ENCODE measurements at places on chromosomes 7 and 10.
A peak's percentile ranks its signal among the peaks of the same experiment; 100 is the strongest.

- DNase-seq: no peak
These were observed 171.0 kb downstream of the SEM1 start for GRCh38 chr7:96538632-96539031.

GRCh38 chr7:137325927-137326326 lies 17.6 kb downstream of the PTN start:
- no peak for DNase-seq

GRCh38 chr7:8263048-8263447 lies 1.1 kb upstream of the ICA1 start:
- no peak for DNase-seq

DNA sequence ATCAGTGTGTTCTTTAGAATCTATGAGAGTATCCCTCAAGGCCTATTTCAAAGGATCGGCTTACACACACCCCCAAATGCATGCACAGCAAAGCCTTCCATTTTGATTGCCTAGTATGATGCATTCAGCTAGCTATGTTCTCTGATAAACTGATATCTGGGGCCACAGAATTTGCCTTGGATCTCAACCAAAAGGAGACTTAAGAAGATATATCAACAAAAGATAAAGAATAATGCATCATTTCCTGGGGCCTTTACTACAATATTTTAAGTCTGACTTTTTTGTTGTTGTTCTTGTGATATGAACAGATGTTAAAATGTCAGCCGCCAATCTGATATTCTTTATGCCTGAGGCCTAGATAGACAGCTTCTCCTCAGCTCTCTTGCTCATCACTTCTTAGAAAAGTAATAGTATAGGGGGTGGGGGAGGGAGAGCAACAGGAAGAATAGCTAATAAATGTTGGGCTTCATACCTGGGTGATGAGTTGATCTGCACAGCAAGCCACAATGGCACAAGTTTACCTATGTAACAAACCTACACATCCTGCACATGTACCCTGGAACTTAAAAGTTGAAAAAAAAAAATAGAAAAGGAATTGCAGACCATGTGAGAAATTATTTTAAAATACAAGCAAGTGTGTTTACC lies 792.9 kb upstream of the GHITM start:
- DNase-seq: no peak

DNA sequence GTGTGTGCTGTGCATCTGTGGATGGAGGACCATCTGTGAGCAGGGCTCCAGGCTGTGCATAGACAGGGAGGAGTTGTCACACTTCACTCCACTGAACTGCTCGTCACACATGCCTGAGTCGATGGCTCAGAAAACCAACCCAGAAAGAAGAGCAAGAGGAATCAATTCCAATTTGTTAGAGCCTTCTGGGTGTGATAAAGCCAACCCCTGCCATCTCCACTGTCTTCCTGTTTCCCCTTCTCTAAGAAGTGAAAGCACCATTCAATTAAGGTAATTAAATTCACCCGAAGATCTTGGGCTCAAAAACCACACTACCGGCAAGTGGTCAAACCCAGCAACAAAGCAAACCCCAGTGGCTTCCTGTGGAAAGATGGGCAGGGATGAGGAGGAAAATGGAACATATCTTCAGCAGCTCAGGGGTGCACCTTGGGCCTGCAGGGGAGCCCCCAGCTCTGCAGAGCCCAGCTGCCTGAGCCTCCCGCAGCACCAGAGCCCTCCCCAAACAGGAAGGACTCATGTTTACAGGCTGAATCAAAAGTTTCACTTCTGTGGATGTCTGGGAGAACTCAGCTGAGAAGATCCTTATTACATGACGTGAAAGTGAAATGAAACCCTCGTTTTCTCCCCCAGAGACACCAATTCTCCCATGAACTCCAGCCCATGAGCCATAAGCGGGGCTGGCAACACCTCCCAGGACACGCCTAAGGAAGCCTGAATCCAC lies 10.9 kb downstream of the C10orf71 start:
- no peak for DNase-seq

GRCh38 chr10:115948465-115948864 lies 324.5 kb downstream of the GFRA1 start:
- DNase-seq: no peak

- no peak for DNase-seq
These were observed 176.6 kb upstream of the TNS3 start for GRCh38 chr7:47758546-47758945.

GRCh38 chr7:23022258-23022769 lies 8.4 kb upstream of the HYCC1 start:
- no peak for DNase-seq

- no peak for DNase-seq
These were observed 139.6 kb downstream of the ZMYND11 start for GRCh38 chr10:274866-275265.

GRCh38 chr10:4137299-4137698 lies 352.3 kb upstream of the KLF6 start:
- DNase-seq: no peak

GRCh38 chr10:59905066-59905730 lies 1.2 kb downstream of the CCDC6 start:
- DNase-seq: peak; percentile 48

DNA sequence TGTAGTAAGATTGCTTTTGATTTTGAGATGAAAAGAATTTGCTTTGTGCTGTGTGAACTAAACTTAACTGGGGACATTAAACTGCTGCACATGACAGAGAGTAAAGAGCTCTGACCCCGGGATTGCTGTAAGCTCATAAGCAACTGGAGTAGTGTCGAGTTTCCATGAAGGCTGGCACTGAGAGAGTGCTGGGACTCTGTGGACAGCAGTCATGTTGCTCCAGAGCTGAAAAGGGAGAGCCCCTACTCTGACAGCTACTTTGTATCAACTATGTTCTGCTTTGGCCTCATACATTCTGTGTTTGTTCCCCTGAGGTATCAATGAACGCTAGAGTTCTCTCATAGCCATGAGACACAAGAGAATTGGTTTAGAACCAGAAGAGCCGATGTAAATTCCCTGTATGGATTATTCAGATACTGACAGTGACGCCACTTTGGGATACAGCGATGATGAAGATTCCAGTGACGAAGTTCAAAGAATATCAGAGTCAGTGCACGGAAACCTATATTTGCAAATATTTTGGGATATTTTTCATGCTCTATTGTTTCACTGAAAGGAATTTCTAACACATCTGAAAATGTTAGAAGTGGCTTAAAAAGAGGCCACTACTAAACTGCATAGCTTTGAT lies 185.9 kb upstream of the DKK1 start:
- DNase-seq: peak; percentile 32

DNA sequence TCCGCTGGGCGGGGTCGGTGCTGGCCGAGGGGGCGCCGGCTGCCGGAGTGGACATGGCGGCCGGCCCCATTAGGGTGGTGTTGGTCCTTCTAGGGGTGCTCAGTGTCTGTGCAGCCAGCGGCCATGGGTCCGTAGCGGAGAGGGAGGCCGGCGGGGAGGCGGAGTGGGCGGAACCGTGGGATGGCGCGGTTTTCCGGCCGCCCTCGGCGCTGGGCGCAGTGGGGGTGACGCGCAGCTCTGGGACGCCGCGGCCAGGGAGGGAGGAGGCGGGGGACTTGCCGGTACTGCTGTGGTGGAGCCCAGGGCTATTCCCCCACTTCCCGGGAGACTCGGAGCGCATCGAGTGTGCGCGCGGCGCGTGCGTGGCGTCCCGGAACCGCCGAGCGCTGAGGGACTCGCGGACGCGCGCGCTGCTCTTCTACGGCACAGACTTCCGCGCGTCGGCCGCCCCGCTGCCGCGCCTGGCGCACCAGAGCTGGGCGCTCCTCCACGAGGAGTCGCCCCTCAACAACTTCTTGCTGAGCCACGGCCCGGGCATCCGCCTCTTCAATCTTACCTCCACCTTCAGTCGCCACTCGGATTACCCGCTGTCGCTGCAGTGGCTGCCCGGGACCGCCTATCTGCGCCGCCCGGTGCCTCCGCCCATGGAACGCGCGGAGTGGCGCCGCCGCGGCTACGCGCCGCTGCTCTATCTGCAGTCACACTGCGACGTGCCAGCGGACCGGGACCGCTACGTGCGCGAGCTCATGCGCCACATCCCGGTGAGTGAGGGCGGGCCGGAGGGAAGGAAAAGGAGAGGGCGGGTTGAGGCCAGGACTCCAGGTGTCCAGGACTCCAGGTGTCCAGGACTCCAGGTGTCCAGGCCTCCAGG lies 9.3 kb upstream of the CHCHD1 start:
- peak; percentile 83 for DNase-seq

DNA sequence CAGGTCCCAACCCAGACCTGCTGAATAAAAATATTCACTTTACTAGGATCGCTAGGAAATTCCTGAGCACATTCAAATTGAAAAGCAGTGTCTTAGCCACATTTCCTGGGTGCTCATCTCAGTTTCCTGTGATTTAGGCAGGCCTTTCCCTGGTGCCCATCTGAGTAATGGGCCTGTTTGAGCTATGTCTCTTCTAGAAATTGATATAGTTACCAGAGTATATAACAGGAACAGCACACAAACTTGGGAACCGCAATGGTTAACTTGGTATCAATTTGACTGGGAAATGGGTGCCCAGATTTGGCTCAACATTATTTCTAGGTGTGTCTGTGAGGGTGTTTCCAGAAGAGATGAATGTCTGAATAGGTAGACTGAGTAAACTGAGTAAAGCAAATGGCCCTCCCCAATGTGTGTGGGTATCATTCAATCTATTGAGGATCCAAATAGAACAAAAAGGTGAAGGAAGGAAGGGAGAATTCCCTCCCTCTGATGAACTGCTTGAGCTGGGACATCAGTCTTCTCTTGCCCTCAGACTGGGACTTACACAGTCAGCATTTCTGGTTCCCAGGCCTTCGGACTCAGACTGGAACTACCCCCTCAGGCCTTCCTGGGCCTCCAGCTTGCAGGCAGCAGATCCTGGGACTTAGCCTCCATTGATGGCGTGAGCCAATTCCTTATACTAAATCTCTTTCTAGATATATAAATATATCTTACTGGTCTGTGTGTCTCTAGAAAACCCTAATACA lies 99.1 kb downstream of the CCDC71L start:
- DNase-seq: no peak

DNA sequence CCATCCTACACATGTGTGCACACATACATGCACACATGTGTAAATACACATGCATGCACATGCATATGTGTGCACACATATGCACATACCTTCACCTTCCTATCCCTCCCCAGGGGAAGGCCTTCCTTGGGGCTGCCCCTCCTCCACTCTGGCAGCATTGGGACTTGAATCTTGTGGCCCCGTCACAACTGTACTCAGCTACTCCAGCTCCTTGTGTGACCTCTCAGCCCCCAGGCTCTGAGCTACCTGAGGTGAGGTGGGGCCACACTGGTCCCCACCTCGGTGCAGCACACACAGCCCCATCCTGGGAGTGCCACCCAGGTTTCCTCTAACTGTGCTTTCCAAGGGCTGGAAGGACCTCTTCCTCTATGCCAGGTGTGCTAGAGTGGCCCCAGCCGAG lies 116.0 kb downstream of the LHPP start:
- no peak for DNase-seq

- no peak for DNase-seq
These were observed 176.6 kb downstream of the JCAD start for GRCh38 chr10:29882766-29883165.

DNA sequence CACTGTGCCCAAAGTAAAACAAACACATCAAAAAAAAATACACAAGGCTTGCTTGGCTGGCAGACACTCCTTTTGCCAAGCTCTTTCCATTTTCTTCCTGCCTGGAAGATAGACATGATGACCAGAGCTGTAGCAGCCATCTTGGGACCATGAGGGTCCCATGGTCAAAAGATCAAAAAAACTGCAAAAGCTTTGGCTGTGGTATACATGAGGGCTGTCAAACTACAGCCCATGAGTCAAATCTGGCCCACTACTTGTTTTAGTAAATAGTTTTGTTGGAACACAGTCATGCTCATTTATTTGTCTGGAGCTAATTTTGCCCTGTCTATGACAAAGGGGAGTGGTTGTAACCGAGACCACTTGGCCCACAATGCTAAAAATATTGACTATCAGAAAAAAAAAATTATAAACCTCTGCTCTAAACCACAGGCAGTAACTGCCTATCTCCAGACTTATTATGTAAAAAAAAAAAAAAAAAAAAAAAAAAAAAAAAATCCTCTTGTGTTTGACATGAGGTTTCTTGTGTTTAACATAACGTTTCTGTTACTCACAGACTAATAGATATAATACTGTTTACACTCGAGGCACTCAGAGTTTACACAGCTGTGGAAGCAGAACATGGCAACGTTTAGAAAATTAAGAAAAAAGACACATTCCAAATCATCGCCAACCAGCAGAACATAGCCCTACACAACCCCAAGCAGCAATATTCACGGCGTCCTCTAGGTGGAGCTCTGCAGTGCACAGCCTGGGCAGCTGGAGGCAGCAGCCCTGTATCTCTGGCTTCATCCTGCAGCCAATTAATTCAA lies 36.9 kb downstream of the ASB13 start:
- peak; percentile 79 for DNase-seq

DNA sequence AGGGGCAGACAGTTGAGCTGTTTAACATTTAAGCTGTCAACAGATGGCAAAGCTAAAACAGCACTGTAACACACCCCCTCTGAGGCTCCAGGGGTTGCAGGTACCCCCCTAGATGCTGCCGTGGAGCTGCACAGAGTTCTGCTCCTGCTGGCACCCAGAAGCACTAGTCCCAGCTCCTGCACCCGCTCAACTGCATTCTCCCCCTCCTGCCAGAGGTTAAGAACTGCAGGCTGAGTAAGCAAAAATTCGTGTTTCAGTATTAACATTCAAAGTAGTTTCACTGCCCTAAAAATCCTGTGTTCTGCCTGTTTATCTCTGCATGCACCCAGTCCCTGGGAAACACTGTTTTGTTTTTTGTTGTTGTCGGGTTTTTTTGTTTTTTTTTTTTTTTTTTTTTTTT lies 790.8 kb upstream of the KCND2 start:
- peak; percentile 77 for DNase-seq

GRCh38 chr7:133854739-133855138 lies 272.4 kb upstream of the LRGUK start:
- DNase-seq: no peak

DNA sequence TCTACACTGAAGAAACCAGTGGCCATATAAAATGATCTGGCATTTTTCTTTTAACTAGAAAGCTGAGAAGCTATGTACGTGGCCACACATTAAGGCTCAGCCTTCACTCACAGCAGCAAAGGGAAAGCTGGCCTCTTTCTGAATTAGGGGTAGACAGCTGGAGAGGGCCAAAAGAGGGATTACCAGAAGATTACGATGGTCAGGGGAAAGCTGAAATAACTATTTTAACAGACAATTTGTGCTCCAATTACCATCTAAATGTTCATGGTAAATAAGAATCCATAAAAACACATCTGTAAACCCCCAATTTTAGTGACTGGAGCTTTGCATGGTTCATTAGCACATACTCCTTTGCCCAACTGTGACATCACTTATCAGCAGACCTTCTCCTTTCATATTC lies 314.3 kb downstream of the HPSE2 start:
- no peak for DNase-seq

GRCh38 chr10:31268444-31269303 lies 50.3 kb upstream of the ZEB1 start:
- DNase-seq: no peak

DNA sequence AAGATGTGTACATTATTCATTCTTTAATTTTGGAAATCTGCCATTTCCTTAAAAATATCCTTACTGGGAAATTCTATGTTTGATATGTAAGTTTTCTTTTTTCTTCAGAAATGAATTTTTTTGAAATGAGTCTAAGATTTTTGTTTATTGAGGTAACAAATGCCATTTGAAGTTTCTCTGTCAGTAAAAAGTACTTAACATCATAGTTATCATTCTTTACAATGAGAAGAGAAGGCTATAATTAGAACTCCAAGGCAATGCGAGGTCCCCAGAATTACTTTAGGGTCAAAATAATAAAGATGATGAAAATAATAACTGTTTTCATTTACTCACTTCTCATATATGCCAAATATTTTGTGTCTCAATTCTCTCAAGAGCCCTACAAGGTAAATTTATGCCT lies 37.0 kb upstream of the RHOBTB1 start:
- DNase-seq: no peak

All from H9 (cell line).